ENCODE measurements at places on chromosomes 3 and 15. TPM values are rescaled to one million over a fixed set of nuclear protein-coding genes. Genes with fewer than 3 reads are reported as not detected.

Gene AGBL1
- not detected for total RNA-seq

Gene MUC20
- total RNA-seq: 1.3 TPM

DNA sequence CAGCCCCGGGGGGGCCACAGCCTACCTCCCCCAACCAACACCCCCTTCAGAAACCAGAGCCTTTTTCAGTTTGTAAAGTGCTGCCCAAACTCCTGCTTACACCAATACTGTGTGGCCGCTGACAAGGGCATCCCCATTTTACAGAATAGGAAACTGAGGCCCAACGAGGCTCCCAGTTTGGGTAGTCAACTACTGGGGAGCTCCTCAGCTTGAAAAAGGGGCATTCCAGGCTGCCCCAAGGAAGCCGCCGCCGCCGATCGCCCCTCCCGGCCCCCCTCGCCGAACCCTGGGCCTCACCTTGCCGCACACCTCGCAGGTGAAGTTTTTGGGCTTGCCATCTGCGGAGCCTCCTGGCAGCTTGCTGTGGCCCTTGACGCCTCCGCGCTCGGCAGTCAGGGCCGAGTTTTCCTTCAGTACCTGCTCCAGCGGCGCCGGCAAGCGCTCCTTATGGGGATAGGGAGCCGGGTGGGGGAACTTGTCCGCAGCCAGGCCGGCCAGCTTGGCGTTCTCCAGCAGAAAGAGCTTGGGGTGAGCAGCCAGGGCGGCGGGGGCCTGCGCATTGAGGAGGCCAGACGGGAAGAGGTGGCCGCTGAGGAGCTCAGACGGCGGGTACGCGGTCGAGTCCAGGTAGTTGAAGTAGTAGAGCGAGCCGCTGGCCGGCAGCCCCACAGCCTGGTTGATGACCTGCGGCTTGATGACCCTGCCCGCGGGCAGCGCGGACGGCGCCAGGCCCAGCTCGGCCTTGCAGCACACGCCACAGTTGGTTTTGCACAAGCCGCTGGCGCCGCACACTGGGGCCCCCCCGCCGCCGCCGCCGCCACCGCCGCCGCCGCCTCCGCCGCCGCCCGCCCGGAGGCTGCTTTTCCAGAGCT is 1.4 kb downstream of the FEZF2 start:
- H3K27ac ChIP-seq: no peak overlapping the region
- peak; percentile 78 for DNase-seq
- no peaks in the 10 kb centered on the region for H3K36me3 ChIP-seq
- peaks cover 6% of the 10 kb centered on the region for H3K4me1 ChIP-seq
- H3K4me3 ChIP-seq: no peak overlapping the region

DNA sequence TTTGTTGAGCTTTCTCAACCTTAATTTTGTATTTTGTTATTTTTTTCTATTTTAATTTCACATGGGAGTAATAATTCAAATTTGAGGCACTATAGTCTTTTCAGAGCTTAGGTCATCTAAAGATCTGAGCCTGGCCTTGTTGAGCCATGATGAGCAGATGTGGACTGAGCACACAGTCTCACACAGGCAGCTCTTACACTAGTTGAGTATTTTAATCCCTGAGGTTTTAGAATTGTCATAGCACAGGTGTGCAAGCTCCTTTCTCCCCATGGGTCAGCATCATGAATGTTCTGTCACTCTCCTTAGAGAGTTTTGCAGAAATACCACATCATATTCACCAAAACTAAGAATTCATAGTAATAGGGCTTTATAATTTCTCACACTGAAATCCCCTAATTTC is 4.9 kb downstream of the ZBTB38 start:
- no peak overlapping the region for H3K4me3 ChIP-seq
- no peak for DNase-seq
- H3K36me3 ChIP-seq: no peaks in the 10 kb centered on the region
- H3K4me1 ChIP-seq: no peaks in the 10 kb centered on the region
- no peak overlapping the region for H3K27ac ChIP-seq

- H3K4me3 ChIP-seq: no peak overlapping the region
- H3K36me3 ChIP-seq: no peaks in the 10 kb centered on the region
- no peak overlapping the region for H3K27ac ChIP-seq
- H3K4me1 ChIP-seq: no peaks in the 10 kb centered on the region
These were observed 189.6 kb upstream of the MLF1 start for GRCh38 chr3:158381262-158381868.

DNA sequence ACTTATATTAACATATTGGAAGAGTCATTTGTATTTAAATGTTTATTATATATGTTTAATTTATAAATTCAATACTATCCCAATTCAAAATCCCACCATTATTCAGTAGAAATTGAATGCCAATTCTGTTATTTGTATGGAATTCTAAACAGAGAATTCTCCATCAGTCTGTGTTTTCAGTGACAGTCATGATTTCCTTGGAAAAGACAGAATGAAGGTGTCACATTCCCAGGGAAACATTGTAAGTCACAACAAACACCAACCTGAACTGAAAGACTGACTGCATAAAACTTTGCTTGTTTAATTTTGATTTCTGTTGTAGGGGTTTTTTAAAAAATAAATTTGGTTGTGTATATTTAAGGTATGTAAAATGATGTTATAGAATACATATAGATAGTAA is 769.8 kb upstream of the BCHE start:
- no peaks in the 10 kb centered on the region for H3K4me1 ChIP-seq
- H3K27ac ChIP-seq: no peak overlapping the region
- no peak overlapping the region for H3K4me3 ChIP-seq
- DNase-seq: no peak
- no peaks in the 10 kb centered on the region for H3K27me3 ChIP-seq

Data from endodermal cell (in vitro differentiated cells).